ENCODE measurements at places on chromosomes 12 and 14. TPM values are rescaled to one million over a fixed set of nuclear protein-coding genes. Genes with fewer than 3 reads are reported as not detected.

- no peaks in the 10 kb centered on the region for H3K4me1 ChIP-seq
- no peaks in the 10 kb centered on the region for H3K27me3 ChIP-seq
- no peak for DNase-seq
Measured at GRCh38 chr14:102630405-102630804, 38.0 kb downstream of the RCOR1 start.

DNA sequence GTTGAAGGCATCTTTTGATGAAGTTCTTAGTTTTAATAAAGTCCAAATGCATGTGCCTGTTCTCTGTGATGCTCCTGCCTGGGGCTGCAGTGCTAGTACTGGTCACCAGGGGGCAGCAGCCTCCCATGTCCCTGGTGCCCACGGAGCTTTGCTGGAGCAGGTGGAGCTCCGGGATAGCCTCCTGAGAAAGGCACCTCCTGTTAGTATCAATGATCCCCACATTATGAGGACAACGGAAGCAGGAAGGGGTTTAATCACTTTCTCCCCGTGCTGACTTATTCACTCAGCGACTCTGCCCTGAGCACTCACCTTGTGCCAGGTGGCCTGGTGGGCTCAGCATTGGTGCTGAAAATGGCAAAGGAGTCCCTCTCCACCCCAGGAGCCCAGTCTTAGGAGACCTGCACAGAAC is 123.0 kb upstream of the PZP start:
- no peak overlapping the region for H3K4me3 ChIP-seq
- H3K4me1 ChIP-seq = no peaks in the 10 kb centered on the region
- peak; percentile 58 for DNase-seq
- H3K36me3 ChIP-seq = no peaks in the 10 kb centered on the region
- H3K27ac ChIP-seq = no peak overlapping the region

SYCP3 gene
- not detected for total RNA-seq

GRCh38 chr12:570921-571794 is 92.1 kb downstream of the NINJ2 start:
- H3K27ac ChIP-seq = peak overlapping the region; percentile 91
- DNase-seq = peak; percentile 78
- peaks cover 5% of the 10 kb centered on the region for H3K4me1 ChIP-seq
- no peaks in the 10 kb centered on the region for H3K27me3 ChIP-seq

CCDC38 gene
- not detected for total RNA-seq

ZNF891 gene
- 4.6 TPM for total RNA-seq

DNA sequence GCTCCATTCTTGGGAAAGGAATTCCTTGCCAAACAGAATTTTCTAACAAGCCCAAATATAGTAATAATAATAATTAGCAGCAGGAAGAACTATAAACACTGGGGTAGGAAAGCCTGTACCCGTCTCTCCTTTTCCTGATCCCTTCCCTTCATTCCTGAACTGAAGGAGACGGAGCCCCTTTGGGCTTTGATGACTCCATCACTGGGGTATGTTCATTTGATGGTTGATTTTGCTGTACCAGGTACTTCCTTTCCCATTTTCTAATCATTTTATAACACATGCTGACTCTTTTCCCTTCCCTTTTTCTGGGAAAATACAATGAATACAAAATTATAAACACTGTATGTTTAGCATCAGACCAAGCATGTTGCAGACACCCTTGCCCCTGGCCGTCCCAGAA is 3.6 kb upstream of the RCOR1 start:
- no peak overlapping the region for H3K27ac ChIP-seq
- H3K4me3 ChIP-seq = no peak overlapping the region
- no peaks in the 10 kb centered on the region for H3K27me3 ChIP-seq
- DNase-seq = no peak
- no peaks in the 10 kb centered on the region for H3K36me3 ChIP-seq

DNA sequence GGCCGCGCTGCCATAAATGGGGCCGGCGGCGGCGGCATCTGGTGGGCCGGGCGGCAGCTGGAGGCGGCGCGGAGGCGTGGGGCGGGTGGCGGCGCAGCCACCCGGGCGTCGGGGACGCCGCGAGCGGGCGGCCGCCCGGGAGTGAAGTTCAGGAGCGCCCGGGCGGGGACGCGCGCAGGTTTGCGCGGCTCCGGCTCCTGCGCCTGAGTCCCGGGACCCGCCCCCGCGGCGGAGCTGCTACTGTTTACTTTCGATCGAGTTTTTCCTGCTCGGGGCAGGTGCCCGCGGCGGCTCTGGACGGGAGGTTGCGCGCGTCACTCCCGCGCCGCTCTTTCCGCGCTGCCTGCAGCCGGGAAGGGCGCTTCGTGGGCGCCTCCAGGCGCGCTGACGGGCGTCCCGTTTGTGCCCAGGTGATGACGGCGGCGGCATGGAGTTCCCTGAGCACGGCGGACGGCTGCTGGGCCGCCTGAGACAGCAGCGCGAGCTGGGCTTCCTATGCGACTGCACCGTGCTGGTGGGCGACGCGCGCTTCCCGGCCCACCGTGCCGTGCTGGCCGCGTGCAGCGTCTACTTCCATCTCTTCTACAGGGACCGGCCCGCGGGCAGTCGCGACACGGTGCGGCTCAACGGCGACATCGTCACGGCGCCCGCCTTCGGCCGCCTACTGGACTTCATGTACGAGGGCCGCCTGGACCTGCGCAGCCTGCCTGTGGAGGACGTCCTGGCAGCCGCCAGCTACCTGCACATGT is at the start of gene ZBTB42:
Gene ZBTB42 (plus strand): TSS at position 331 of the 749 bp plus-strand sequence. CDS start 97 bp downstream, at position 428.
- peaks cover 11% of the 10 kb centered on the region for H3K4me1 ChIP-seq
- peak within 1 kb of the TSS; percentile 97 for H3K27ac ChIP-seq
- no peaks in the 10 kb centered on the region for H3K27me3 ChIP-seq
- H3K4me3 ChIP-seq = peak within 1 kb of the TSS; percentile 80
- peak; percentile 91 for DNase-seq
- no peaks in the 10 kb centered on the region for H3K36me3 ChIP-seq

RD3L gene
- not detected for total RNA-seq

NCKAP5L gene
- total RNA-seq = 12.1 TPM

HOMEZ gene
- total RNA-seq = 10.8 TPM

GRCh38 chr14:43528321-43528720 is 978.8 kb downstream of the FSCB start:
- no peaks in the 10 kb centered on the region for H3K27me3 ChIP-seq
- H3K27ac ChIP-seq = no peak overlapping the region
- DNase-seq = no peak
- H3K36me3 ChIP-seq = no peaks in the 10 kb centered on the region
- no peaks in the 10 kb centered on the region for H3K4me1 ChIP-seq

DNA sequence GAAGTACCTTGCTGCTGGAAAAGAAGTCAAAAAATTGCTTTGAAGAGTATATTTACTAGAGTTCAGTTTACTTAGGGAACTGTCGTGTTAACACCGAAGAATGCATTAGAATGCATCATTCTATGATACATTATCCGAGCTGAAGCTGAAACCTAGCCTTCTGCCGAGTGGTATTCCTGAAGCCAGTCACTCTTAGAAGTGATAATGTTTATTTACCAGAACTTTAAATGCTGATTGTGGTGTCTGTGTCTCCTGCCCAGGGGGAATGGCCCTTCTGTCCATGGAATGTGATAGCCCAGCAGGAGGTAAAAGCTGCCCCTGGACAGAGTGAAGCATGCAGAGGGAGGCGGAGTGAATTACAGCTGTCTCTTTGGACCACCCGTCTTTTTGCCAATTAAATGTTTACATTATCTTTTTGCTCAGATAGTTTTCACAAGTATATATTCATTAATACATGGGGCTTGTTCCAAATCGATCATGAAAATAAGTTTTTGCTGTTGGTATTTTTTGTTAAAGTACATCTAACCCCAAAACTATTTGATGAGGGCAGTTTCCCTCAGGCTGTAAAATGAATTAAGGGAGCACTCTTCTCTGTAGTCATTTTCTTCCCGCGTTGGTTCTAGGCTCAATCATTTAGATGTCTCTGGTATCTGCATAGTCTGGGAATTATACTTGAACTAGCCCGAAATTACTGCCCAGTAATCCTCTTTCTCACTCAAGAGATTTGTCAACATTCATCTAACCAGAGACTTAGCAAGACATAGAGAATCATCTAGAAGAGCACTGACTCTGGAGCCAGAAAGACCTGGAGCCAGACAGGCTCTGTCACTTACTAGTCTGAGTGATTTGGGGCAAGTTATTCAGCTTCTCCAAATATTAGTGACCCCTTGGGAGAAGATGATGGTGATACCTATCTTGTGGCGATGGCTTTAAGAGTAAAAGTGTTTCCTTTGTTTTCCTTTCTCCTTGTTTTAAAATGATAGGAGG is 147.6 kb downstream of the CRADD start:
- no peaks in the 10 kb centered on the region for H3K36me3 ChIP-seq
- peak overlapping the region; percentile 68 for H3K27ac ChIP-seq
- peaks cover 12% of the 10 kb centered on the region for H3K4me1 ChIP-seq
- no peak for DNase-seq

SETD3 gene
- 101 TPM for total RNA-seq

VAMP1 gene
- 12.5 TPM for total RNA-seq

- no peaks in the 10 kb centered on the region for H3K27me3 ChIP-seq
- no peaks in the 10 kb centered on the region for H3K36me3 ChIP-seq
- H3K27ac ChIP-seq = no peak overlapping the region
- H3K4me1 ChIP-seq = no peaks in the 10 kb centered on the region
- no peak overlapping the region for H3K4me3 ChIP-seq
Measured at GRCh38 chr12:71799106-71799505, 40.5 kb upstream of the TBC1D15 start.

KCNMB4 gene
- total RNA-seq = 1.5 TPM

- no peaks in the 10 kb centered on the region for H3K4me1 ChIP-seq
- H3K36me3 ChIP-seq = no peaks in the 10 kb centered on the region
- no peak overlapping the region for H3K27ac ChIP-seq
- no peak overlapping the region for H3K4me3 ChIP-seq
Measured at GRCh38 chr14:96484399-96484798, 17.8 kb upstream of the PAPOLA start.

COX8C gene
- not detected for total RNA-seq

GALNT16 gene
- total RNA-seq = 6.3 TPM

GRCh38 chr12:70556179-70556869 is 80.9 kb downstream of the PTPRB start:
- H3K4me3 ChIP-seq = no peak overlapping the region
- H3K36me3 ChIP-seq = no peaks in the 10 kb centered on the region
- no peak overlapping the region for H3K27ac ChIP-seq

- DNase-seq = no peak
- H3K36me3 ChIP-seq = no peaks in the 10 kb centered on the region
- H3K27ac ChIP-seq = no peak overlapping the region
- H3K4me3 ChIP-seq = no peak overlapping the region
- H3K27me3 ChIP-seq = no peaks in the 10 kb centered on the region
- no peaks in the 10 kb centered on the region for H3K4me1 ChIP-seq
Measured at GRCh38 chr14:76257111-76257803, 105.5 kb downstream of the GPATCH2L start.

GRCh38 chr12:11085419-11085818 is 6.7 kb downstream of the TAS2R43 start:
- no peak overlapping the region for H3K4me3 ChIP-seq
- no peaks in the 10 kb centered on the region for H3K4me1 ChIP-seq
- H3K27ac ChIP-seq = no peak overlapping the region
- no peaks in the 10 kb centered on the region for H3K36me3 ChIP-seq

DNA sequence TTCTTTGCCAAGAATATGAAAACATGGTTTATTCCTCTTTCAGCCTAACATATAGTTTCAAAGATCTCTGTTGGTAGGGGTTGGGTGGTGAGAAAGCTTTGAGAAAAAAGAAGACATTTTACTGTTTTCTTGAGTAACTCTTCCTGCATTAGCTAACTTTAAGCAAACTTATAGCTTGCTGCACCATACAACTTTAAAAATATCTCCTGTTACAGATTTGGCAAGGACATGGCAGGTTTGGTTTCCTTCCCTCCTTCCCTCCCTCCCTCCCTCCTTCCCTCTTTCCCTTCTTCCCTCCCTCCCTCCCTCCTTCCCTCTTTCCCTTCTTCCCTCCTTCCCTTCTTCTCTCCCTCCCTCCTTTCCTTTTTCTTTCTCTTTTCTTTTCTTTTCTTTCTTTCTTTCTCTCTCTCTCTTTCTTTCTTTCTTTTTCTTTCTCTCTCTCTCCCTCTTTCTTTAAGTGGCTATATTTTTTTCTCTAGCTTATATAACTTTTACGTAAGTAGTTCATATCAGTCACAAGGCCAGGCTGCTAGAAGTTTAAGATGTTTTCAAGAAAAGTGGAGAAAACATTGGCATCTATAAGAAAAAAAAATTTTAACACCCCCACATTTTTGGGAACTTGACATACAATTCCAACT is 26.0 kb upstream of the ANO6 start:
- DNase-seq = no peak
- no peak overlapping the region for H3K27ac ChIP-seq
- no peak overlapping the region for H3K4me3 ChIP-seq
- H3K36me3 ChIP-seq = no peaks in the 10 kb centered on the region

DNA sequence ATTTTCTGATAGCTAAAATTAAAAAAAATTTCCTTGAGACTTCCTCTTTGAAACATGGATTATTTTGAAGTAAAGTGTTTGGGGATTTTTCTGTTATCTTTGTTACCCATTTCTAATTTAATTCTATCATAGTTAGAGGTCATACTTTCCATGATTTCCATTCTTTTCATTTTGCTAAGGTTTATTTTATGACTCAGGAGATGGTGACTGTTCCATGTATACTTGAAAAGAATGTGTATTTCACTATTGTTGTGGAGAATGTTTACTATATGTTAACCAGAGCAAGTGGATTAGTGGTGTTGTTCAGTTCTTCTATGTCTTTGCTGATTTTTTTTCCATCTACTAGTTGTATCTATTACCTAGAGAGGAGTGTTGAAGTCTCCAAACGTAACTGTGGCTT is 250.5 kb upstream of the PELI2 start:
- no peaks in the 10 kb centered on the region for H3K4me1 ChIP-seq
- no peaks in the 10 kb centered on the region for H3K27me3 ChIP-seq
- no peak overlapping the region for H3K4me3 ChIP-seq
- H3K27ac ChIP-seq = no peak overlapping the region
- no peaks in the 10 kb centered on the region for H3K36me3 ChIP-seq

CDH24 gene
- 2.2 TPM for total RNA-seq

OTX2 gene
- not detected for total RNA-seq

DNA sequence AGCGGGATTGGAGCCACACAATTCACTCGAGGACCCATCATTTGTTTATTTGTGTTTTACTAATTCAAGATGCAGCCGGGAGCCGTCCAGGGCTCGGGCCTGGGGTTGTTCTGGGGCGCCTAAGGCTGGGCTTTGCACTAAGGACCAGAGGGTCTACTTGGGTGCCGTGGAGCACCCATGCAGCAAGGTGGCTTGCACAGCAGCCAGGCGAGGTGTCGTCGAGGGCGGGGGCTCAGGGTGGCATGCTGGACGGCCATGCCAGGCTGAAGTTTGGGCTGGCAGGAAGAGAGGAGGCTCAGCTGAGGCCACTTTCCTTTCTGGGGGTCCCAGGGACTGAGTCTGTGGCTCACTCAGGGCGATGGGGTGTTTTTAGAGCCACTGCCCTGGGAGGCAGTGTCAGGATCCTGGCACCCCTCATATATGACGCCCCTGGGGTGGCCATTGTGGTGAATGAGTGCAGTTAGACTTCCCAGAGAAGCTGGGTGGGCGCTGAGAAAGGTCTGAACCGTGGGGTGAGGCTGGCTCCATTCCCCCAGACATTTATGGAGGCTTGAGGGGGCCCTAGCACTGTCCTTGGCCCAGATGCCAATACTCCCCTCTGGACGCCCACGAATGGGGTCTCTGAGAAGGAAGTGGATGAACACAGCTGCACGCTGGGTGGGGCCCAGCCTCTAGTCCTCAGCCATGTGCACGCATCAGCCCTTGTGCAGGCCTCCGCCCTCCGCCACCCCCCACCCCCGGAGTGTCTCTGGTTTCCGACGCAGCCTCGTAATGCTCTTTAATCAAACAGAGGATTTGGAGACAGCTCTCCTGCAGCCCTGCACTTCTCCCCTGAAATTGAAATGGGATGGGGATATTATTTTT is 11.3 kb downstream of the MEG3 start:
- H3K4me3 ChIP-seq = no peak overlapping the region
- H3K27ac ChIP-seq = no peak overlapping the region

GRCh38 chr14:79911744-79912143 is 299.6 kb downstream of the DIO2 start:
- DNase-seq = no peak
- H3K36me3 ChIP-seq = no peaks in the 10 kb centered on the region
- no peak overlapping the region for H3K4me3 ChIP-seq

Measured in breast epithelium (tissue), 4 donors.